ENCODE measurements at places on chromosomes 11 and 22.
A peak's percentile ranks its signal among the peaks of the same experiment; 100 is the strongest.

DNA sequence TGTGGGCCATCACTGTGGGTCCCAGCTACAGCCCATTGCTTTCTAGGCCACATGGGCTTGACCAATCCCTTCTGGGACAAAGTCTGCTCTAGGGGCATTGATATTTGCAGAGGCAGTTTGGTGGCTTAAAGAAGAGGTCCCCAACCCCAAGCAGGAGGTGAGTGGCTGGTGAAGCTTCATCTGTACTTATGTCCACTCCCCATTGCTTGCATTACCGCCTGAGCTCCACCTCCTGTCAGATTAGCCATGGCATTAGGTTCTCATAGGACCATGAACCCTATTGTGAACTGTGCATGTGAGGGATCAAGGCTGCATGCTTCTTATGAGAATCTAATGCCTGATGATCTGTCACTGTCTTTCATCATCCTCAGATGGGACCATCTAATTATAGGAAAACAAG, 54.4 kb upstream of the CADM1 start:
- H3K36me3 ChIP-seq, result no peaks in the 10 kb centered on the region
- H3K4me3 ChIP-seq, result no peak overlapping the region
- H3K27me3 ChIP-seq, result no peaks in the 10 kb centered on the region
- no peak for DNase-seq
- no peaks in the 10 kb centered on the region for H3K4me1 ChIP-seq

DNA sequence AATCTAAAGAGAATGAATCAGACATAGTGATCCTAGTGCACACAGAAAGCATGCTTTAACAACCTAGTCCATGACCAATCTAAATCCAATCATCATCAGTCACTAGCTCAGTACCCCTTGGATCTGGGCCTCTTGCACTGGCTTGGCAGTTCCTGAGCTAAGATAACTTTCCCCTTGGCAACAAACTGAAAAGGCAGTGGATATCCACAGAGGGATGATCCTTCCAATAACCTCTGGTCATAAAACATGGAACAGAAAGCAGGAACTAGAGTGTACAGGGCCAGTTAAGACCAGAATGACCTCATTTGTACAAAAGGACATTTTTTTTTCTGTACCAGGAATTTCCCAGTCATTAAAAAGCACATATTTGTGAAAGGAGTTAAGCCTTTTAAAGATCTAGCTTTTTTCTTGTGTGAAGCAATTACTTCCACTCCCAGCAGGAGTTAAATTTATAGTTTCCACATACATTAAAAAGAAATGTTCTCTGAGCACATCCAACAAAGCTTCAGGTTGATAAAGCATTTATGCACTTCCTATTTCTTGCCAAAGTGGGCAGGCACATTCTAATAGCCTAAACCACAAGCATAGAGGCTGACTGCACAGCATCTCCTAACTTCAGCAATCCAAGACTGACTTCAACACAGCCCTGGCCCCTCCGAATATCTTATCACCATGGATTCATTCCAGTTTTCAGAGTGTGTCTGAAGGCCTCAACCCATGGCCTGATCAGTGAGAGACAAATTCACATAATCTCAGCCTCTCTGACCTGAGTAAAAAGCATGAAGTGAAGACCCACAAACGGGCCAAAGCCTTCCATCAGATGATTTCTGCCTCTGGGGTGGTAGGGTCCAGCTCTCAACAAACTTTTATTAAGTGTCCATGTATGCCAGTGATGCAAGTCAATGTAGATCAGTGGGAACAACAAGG, 29.9 kb downstream of the GUCY1A2 start:
- DNase-seq, result no peak
- H3K36me3 ChIP-seq, result no peaks in the 10 kb centered on the region
- no peaks in the 10 kb centered on the region for H3K4me1 ChIP-seq
- H3K27ac ChIP-seq, result no peak overlapping the region

DNA sequence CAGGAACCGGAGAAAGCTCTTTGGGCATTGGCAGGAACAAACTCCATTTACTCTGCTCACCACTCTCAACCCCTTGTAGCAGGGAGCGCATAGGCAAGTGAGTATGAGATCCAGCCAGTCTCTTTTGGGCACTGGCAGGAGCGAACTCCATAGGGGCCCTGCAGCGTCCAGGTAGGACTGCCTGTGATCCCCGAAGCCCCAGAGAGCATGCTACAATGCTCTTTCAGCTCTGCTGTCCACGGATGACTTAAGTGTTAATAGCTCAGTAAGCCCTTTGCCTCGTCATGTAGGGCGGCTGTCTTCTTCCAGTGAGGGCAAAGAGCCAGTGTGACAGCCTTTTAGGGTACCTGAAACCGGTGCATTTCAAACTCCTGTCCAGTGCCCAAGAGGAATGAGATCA, 1525.6 kb upstream of the RAG2 start:
- H3K4me3 ChIP-seq, result no peak overlapping the region
- H3K4me1 ChIP-seq, result no peaks in the 10 kb centered on the region
- DNase-seq, result no peak

DNA sequence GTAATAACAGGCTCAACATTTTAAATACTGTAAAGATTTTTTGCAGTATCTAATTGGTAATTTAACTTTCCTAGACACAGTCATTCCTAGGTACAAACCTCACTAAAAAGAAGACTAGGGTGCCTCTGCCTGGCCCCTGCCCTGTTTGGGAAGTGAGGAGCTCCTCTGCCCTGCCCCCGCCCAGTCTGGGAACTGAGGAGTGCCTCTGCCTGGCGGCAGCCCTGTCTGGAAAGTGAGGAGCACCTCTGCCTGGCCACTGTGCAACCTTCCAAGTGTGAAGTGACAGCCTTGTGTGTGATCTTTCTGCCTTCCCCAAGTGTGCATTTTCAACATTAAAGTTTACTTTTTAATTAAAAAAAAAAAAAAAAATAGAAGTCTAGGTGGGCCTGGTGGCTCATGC, 4.2 kb downstream of the CHORDC1 start:
- H3K27ac ChIP-seq, result no peak overlapping the region
- H3K27me3 ChIP-seq, result no peaks in the 10 kb centered on the region
- H3K36me3 ChIP-seq, result peaks cover 45% of the 10 kb centered on the region
- peaks cover 38% of the 10 kb centered on the region for H3K4me1 ChIP-seq

- no peaks in the 10 kb centered on the region for H3K4me1 ChIP-seq
- H3K36me3 ChIP-seq, result no peaks in the 10 kb centered on the region
- DNase-seq, result peak; percentile 76
- no peak overlapping the region for H3K27ac ChIP-seq
Measured at GRCh38 chr11:73236854-73237253, 18.8 kb downstream of the P2RY2 start.
